ENCODE measurements at places on chromosomes 1 and 21. TPM values are rescaled to one million over a fixed set of nuclear protein-coding genes. Genes with fewer than 3 reads are reported as not detected.

DNA sequence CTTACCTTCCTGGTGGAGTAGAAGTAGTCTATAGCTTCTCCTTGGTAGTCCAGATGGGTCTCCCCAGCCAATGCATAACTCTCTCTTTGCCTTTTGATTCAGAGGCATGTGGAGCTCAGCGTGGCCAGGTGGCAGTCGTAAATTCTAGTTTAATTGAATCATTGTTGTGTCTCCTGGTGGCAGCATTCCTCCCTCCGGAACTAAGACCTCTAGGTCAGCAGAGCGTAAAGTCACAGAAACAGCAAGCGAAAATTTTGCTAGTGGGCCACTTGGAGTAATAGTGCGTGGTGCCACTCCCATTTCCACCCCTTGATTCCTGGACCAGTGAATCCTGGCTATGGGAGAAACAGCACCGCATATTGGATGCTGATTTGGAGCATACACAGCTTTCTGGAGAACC lies 3.9 kb upstream of the TMPRSS2 start:
- DNase-seq: no peak

DNA sequence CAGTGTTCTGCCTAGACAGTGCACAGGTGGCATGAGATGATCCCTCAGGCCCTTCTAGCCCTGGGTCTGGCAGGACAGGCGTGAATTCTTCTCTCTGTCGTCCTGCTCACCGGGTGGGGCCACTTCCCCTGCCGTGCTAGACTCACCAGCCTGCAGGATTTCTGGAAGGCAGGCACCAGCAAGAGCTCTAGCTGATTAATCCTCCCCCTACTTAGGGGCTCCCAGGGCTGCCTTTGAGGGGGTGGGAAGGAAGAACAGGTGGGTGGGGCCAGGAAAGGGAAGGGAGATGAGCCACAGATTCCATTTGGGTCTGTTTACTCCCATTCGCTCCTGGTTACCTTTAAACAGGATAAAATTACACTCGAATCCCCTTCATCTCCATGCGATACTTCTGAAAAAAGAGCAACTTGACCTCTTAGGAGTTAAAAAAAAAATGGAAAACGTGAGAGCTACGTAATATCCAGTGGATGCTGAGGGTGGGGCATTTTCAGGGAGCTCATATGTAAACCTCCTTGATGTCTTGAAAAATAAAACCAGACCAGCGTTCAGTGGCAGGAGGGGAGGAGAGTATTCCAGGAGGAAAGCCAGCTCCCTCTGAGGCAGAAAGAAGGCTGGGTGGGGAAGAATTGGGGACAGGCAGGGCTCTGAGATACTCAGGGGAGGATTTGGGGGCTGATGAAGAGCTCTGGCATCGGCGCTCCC lies 665.5 kb downstream of the PTPRU start:
- DNase-seq: no peak

GRCh38 chr1:163054181-163054591 lies 15.0 kb upstream of the RGS4 start:
- no peak for DNase-seq

Gene CHIA
- not detected for total RNA-seq

- DNase-seq: no peak
These were observed 13.4 kb downstream of the IBA57 start for GRCh38 chr1:228178737-228179684.

GRCh38 chr1:147273409-147274336 lies 31.2 kb downstream of the CHD1L start:
- DNase-seq: no peak

- DNase-seq: no peak
These were observed 15.9 kb upstream of the PADI3 start for GRCh38 chr1:17232759-17233661.

- no peak for DNase-seq
These were observed 6.9 kb downstream of the DMAP1 start for GRCh38 chr1:44220001-44220751.

Gene TTC34
- 0.32 TPM for total RNA-seq

Gene CAMK1G
- not detected for total RNA-seq

Gene PTGER3
- total RNA-seq: 1.3 TPM

- DNase-seq: no peak
These were observed 65.5 kb downstream of the EPHB2 start for GRCh38 chr1:22776035-22776613.

- DNase-seq: no peak
These were observed 44.2 kb upstream of the KDM4A start for GRCh38 chr1:43605766-43606165.

GRCh38 chr1:200520735-200521134 lies 99.8 kb downstream of the KIF14 start:
- no peak for DNase-seq

Gene ZNF593OS
- not detected for total RNA-seq

Gene TTC39A
- 14.5 TPM for total RNA-seq

Gene VWA5B1
- not detected for total RNA-seq

DNA sequence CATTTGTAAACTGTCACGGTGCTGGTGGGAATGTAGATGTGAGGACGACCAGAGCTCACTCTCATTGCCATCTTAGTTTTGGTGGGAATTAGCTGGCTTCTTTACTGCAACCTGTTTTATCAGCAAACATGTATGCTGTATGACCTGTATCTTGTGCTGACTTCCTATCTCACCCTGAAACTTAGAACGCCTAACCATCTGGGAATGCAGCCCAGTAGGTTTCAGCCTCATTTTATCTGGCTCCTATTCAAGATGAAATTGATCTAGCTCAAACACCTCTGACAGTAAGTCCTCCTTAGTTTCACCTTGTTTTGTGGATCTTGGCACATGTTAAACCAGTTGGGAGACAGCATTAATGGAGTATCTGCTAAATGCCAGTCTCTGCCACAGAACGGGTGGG lies 174.6 kb downstream of the HLX start:
- no peak for DNase-seq

DNA sequence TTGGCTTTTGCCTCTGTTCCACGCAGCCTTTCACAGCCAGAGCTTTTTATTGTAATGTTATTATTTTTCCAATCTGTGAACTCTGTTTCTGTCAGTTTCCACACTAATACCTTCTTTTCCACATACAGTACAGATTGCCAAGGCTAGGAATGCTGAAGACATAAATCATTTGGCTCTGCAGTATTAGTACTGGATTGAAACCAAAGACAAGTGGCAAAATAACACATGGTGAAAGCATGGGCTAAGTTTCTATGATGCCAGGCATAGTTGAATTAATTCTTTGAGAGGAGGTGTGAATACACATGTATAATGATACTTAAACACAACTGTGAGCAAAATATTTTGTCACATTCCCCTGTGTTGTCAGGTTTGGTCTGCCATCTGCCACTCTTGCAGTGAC lies 73.5 kb downstream of the TMEM200B start:
- no peak for DNase-seq

DNA sequence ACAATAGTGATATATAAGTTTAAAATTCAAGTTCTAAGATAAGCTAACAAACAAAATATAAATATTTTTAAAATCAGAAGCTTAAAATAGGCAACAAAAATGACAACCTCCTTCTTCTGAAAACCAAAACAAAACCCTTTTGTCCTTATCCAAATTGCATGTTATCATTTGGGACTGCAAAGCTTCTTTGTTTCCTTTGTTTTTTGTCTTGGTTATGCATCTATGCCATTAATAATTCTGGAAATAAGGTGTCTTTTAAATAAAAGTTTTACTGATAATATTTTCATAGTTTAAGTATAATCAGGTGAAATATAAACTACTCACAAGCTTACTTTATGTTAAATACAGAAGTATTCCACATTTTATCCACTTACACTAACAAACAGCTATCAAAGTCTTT lies 20.5 kb downstream of the ADSS2 start:
- DNase-seq: no peak

Gene TPTE
- total RNA-seq: not detected

- DNase-seq: no peak
These were observed 72.2 kb upstream of the PPIH start for GRCh38 chr1:42586016-42586415.

Gene CFAP45
- 0.47 TPM for total RNA-seq

Gene SH2D1B
- total RNA-seq: not detected
